ENCODE measurements at places on chromosomes 11 and 22.

- DNase-seq: no peak
Measured at GRCh38 chr11:2691355-2691761, 8.4 kb downstream of the KCNQ1OT1 start.

DNA sequence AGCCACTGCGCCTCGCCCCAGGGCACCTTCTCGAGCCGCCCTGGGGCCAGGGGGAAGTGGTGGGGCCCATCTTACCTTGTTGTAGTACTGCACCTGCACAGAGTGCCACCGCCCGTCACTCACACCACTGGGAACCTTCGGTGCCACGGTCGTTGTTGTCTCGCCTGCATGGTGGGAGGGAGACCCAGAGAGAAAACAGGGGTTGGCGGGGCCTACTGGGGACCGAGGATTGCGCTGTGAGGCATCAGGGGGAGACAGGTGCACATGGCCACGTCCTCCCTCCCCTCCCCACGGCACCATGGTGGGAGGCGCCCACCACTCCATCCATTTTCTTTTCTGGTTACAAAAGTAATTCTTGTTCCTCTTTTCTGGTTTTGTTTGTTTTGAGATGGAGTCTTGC is 97.8 kb downstream of the TRMU start:
- no peak for DNase-seq

GRCh38 chr11:111829185-111829968 is 42.0 kb downstream of the ALG9 start:
- no peak for DNase-seq

GRCh38 chr11:58905721-58906547 is 33.4 kb upstream of the GLYATL1 start:
- no peak for DNase-seq

- no peak for DNase-seq
Measured at GRCh38 chr22:26161746-26162145, 7.5 kb upstream of the SEZ6L start.

DNA sequence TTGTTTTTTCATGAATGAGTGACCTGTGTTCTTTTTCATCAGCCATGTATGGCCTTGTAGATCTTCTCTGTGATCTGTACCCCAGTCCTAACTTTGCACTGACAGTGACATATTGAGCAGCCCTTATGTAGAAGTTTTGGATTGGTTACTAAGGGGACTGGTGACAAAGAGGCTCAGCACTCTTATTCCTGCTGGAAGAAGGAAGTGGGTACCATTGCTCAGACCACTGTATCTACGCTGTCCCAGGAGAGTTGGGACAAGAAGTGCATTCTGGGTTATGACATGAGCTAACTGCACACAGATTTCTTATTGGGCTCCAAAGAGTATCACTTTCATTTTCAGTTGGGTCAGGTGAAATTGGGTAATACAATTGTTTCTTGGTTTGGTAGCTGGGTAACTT is 107.8 kb upstream of the RASSF10 start:
- no peak for DNase-seq

GRCh38 chr22:42001121-42001520 is 2.5 kb downstream of the WBP2NL start:
- DNase-seq: no peak

- no peak for DNase-seq
Measured at GRCh38 chr11:8809939-8810539, 101.0 kb upstream of the AKIP1 start.

- no peak for DNase-seq
Measured at GRCh38 chr11:35139722-35140282, 831 bp downstream of the CD44 start.

GRCh38 chr11:61910187-61911127 is 6.9 kb downstream of the RAB3IL1 start:
- no peak for DNase-seq

- DNase-seq: peak; percentile 82
Measured at GRCh38 chr11:75532200-75533048, 6.7 kb upstream of the GDPD5 start.

GRCh38 chr22:19820880-19821522 is 33.7 kb downstream of the GNB1L start:
- no peak for DNase-seq

GRCh38 chr11:117314840-117315239 is 1.2 kb downstream of the BACE1 start:
- DNase-seq: no peak

GRCh38 chr11:122910775-122911174 is 28.2 kb downstream of the JHY start:
- no peak for DNase-seq

DNA sequence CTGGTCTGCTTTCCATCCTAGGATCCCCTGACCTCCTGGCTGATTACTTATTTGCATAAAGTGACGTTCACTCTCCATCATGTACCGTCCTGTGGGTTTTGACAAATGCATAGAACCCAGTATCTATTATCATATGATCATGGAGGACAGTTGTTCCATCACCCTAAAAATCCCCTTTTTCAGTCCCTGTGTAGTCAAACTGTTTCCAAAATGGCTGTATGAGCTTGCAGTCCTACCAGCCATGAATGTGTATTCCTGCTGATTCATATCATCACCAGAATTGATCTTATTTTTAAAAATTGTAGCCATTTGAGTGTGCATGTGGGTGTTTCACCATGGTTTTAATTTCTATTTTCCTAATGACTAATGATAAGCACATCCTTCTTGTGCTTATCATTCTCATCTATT is 108.8 kb downstream of the MPPED1 start:
- no peak for DNase-seq

- DNase-seq: no peak
Measured at GRCh38 chr11:77449060-77449521, 24.8 kb downstream of the PAK1 start.

- DNase-seq: no peak
Measured at GRCh38 chr11:47992959-47993820, 12.8 kb downstream of the PTPRJ start.

GRCh38 chr11:9265211-9266131 is at the start of gene DENND5A:
DENND5A (minus strand) TSS chr11:9265350; CDS start chr11:9265069, 281 bp downstream.
- DNase-seq: peak; percentile 40

GRCh38 chr22:42785706-42786499 is 65.2 kb upstream of the A4GALT start:
- no peak for DNase-seq

DNA sequence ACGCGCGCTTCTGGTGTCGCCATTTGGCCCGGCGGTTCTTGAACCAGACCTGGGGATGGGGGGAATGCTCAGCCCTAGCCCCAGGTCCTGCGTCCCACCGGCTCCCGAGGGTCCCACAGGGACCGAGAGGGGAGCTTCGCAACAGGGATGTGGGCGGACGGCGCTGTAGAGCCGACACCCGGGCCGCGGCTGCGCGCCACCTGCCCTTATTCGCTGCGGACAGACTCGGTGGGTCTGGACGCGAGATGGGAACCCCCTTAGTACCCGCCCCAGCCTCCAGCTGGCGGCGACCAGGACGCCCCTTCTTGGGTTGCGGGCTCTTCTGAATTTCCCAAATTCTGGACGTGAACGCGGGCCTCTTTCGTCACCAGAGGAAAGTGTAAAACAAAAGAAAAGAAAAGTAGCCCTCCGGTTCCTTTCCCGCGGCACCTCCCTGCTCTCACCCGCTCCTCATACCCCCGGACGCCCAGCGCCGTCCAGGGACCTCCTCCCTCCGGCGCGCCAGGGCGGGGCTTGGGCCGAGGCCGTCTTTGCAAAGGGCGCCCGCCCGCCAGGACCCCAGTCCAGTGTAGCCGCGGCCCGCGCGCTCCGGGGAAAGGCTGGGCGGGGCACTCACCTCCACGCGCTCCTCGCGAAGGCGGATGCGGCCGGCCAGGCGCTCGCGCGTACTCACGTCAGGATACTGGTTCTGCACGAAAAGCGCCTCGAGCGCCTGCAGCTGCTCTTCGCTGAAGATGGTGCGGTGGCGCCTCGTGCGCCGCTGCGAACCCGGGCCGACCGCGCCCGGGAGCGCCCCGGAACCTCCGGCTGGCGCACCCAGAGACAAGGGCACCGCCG is 827 bp downstream of the GSC2 start:
- no peak for DNase-seq

DNA sequence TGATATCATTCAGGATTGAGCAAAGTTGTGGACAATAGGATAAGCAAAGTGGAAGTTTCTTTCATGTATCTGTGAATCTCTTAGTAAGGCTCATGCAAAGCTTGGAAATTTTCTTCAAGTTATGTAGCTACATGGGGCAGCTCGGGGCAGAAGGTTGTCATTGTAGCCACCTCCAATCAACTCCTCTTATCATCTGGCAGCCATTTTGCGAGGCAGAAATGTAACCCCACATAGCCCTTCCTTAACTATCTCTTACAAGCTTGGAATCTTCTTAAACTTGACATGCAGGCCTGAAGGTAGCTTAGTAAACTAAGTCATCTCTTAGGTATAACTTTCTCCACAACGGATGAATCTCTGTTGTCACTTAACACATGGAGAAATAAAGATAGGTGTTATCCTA is 392.8 kb downstream of the AASDHPPT start:
- DNase-seq: no peak

- DNase-seq: no peak
Measured at GRCh38 chr11:83574519-83574918, 288.4 kb upstream of the CCDC90B start.

GRCh38 chr11:26043665-26044064 is 288.3 kb upstream of the ANO3 start:
- DNase-seq: no peak

- DNase-seq: no peak
Measured at GRCh38 chr11:87634331-87634730, 540.9 kb downstream of the RAB38 start.

- no peak for DNase-seq
Measured at GRCh38 chr11:73217131-73217809, 811 bp upstream of the P2RY2 start.

DNA sequence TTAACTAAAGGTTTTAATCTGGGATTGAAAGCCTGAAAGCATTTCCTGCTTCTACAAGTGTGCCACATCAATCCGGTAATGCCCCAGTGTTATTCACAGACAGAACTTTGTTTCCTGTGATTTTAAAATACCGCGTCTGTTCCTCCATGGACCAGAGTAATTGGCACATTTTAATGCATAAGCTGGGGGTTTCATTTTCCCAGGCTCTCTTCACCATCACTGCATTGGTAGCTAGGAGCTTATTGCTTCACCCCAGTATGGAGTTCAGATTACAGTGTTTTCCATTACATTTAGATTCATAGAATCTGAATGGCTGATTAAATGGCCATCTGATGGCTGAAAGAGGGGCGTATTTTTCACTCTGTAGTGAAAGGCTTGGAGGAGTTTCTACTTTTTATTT is 25.7 kb upstream of the CRTAM start:
- no peak for DNase-seq

- DNase-seq: no peak
Measured at GRCh38 chr22:44689173-44689572, 12.8 kb upstream of the PRR5 start.

DNA sequence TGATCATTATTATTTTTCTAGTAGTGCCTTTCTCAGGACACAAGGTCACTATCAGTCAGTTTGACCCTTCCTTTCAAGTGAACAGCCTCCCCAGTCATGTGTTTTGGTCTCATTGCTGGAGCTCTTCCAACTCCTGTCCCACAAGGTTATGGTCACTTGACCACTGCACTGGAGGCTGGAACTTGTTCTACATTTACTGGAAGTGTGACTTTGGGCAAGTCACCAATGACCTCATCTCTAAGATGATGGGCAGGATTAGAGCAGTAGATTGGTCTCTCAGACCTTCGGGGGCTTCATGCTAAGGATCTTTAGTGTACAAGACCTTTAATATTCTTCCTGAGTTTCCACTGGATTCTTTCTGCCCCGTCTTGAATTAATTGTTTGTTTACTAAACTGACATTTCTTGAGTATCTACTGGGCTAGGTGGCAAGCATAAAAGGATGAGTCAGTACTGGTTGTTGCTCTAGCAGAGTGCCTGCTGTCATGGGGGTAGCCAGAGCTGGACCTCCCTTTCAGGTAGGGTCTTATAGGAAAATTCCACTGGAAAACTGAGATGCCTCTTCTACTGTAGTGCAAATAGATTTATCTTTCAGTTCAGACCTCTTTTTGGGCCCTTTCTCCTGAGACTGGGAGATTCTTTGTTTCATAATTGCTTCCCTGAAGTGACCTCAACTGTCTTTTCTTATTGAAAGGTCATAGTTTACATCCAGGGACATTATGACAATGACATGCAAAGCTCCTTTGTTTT is 106.8 kb downstream of the GRAMD1B start:
- no peak for DNase-seq

- no peak for DNase-seq
Measured at GRCh38 chr11:104098132-104098531, 61.7 kb downstream of the DDI1 start.

- no peak for DNase-seq
Measured at GRCh38 chr22:37074537-37074936, 23.0 kb downstream of the KCTD17 start.

DNA sequence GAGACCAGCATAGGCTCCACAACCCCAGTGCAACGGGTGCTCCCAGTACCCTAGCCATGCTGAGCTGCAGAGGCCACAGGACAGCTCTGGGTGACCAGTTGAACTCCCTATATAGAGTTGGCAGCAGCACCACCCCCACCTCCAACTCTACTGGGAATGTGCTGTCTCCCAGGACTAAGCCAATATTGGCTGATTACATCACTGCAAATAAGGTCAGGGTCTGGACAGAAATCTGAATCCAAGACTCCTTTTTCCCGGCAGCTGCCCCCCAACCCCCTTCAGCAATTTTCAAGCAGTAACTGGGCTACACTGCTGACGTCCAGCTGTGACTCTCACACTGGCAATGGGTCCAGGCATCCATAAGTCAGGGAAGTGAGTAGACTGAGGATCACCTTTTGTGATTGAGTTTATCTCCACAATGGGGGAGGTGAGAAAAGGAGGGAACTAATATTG is at the start of gene HPX:
Gene HPX, minus strand, starts transcription at position 82 of the 453 bp plus-strand sequence. Its CDS starts 24 bp downstream, at position 58.
- DNase-seq: no peak

DNA sequence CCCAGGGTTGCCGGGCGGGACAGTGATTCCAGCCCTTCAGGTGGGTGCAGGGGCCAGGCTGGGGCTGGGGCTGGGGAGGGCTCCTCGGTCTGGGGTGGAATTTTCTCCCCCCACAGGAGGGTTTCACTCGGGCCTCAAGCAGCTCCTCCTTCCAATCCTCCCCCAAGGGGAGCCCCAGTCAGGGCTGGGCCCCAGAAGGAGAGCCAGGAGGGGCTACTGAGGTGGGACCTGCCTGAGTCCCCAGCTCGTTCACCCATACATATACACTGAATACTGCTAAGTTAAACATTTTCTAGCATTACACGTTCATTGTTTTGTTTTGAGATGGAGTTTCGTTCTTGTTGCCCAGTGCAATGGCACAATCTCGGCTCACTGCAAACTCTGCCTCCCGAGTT is 1.5 kb upstream of the CRACR2B start:
- no peak for DNase-seq

Data from stimulated activated CD4-positive, alpha-beta T cell treated with anti-CD3 and anti-CD28 coated beads, Interleukin-2, amount 100 ng/mL, for 48 hours (primary cell).